ENCODE measurements at places on chromosomes 3 and 15.

- DNase-seq = no peak
Observed at GRCh38 chr15:98160236-98160635, 199.7 kb downstream of the ARRDC4 start.

- no peak for DNase-seq
Observed at GRCh38 chr3:14609941-14610340, 41.6 kb upstream of the CCDC174 start.

DNA sequence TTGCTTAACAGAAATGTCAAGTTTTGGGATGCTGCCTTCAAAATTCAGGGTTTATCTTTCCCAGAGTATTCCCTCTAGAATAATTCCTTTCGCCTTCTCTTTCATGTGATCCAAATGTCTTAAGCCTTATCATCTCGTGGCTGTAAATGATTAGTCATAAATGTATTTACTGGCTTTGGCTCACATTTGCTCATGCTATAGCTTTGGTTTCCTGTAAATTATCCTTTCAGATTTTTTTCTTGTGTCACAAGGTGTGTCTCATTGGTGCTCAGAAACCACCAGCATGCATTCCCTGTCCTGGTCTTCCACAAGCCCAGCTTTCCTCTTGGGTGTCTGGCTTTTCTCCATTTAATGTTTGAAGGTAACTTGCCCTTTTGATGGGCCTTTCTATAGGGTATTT is 692.7 kb upstream of the ALCAM start:
- DNase-seq = peak; percentile 14

DNA sequence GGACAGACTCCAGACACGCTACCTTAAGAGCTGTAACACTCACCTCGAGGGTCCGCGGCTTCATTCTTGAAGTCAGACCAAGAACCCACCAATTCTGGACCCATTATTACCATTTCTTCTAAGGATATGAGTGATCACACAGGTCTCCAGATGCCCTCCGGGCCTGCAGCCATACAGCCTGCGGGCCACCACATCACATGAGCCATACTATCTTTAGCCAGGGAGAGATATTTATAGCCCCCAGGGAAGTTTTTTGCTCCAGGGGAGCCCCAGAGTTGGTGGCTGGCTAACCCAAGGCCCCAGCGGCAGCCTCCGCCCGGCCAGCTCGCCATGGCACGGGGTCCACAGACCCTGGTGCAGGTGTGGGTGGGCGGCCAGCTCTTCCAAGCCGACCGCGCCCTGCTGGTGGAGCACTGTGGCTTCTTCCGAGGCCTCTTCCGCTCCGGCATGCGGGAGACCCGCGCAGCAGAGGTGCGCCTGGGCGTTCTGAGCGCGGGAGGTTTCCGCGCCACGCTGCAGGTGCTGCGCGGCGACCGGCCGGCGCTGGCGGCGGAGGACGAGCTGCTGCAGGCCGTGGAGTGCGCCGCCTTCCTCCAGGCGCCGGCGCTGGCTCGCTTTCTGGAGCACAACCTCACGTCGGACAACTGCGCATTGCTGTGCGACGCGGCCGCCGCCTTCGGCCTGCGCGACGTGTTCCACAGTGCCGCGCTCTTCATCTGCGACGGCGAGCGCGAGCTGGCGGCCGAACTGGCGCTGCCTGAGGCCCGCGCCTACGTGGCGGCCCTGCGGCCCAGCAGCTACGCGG is at the start of gene KBTBD13:
Gene KBTBD13 (plus strand): TSS at position 261 of the 805 bp plus-strand sequence. CDS start 70 bp downstream, at position 331.
- DNase-seq = no peak

DNA sequence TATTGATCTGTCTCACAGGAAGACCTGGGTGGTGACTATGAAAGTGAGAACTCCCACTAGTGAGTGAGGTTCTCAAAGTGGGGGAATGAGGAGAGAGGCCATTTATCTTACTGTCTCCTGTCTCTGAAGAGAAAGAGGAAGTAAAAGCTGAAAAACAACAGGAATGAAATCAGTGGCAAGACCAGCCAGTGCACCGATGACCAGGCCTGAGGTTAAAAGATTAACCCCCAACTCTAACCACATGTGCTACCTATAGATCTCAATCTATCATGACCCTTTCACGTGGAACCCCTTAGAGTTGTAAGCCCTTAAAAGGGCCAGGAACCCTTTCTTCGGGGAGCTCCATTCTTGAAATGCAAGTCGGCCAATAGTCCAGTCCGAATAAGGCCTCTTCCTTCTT is 239.3 kb upstream of the CNTN6 start:
- no peak for DNase-seq

- DNase-seq = no peak
Observed at GRCh38 chr15:84699538-84700191, 16.3 kb downstream of the SEC11A start.

GRCh38 chr15:71937650-71938311 is 127.4 kb downstream of the NR2E3 start:
- no peak for DNase-seq

DNA sequence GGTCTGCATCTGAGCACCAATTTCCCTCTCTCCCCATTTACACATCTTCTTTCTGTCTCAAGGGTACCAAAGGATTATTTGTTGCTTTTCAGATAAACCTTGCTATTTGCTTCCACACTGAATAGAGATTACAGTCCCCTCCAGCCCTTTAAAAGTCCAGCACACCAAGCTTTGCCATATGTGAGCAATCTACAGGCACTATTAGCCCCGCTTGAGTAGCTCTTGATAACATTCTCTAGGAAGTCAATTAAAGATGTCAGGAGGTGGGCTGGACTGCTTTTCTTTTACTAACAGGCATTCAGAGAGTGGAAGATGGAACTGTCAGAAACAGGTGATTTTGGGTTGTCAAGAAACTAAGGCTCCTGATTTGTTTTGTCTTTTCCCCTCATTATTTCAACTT is 417.0 kb downstream of the ROBO2 start:
- DNase-seq = no peak

DNA sequence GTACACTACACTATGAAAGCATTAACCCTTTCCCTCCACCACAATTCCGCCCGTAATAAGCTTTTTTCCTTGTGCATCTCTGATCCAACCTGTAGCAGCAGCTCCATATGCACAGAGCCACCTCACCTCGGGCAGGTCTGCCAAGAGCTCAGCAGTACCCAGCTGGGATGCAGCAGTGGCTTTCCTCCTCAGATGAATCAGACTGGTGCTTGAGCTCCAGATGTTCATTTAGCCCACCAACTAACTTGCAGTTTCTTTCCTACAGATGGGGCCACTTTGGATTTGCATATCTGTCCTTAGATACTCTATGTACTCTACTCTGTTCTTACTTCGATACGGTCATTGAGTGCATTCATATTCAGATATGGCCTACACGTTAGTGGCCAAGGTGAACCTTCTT is 14.8 kb upstream of the FSIP1 start:
- no peak for DNase-seq

GRCh38 chr3:29643034-29643425 is 362.2 kb downstream of the RBMS3 start:
- no peak for DNase-seq

DNA sequence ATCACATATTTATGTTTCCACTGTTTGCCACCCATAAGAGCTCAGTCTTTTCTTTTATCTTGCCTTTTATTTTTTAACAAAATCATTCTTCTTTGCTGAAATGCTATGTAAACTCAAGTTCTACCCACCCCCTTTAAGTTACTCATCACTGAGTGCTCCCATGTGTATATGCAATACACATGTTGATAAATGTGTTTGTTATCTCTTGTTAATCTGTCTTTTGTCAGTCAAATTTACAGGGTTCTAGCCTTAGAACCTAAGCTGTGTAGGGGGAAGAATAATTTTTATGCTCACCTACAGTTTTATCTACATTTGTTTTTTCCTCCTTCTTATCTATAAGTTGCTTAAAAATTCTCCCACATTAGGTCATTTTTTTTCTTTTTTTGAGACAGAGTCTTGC is 1195.9 kb downstream of the ROBO2 start:
- DNase-seq = no peak

- DNase-seq = no peak
Observed at GRCh38 chr3:110969229-110970211, 102.1 kb upstream of the NECTIN3 start.

Measured in astrocyte (in vitro differentiated cells and primary cell).